LNCaP clone FGC (cell line): ENCODE measurements at places on chromosomes 1 and 21.

DNA sequence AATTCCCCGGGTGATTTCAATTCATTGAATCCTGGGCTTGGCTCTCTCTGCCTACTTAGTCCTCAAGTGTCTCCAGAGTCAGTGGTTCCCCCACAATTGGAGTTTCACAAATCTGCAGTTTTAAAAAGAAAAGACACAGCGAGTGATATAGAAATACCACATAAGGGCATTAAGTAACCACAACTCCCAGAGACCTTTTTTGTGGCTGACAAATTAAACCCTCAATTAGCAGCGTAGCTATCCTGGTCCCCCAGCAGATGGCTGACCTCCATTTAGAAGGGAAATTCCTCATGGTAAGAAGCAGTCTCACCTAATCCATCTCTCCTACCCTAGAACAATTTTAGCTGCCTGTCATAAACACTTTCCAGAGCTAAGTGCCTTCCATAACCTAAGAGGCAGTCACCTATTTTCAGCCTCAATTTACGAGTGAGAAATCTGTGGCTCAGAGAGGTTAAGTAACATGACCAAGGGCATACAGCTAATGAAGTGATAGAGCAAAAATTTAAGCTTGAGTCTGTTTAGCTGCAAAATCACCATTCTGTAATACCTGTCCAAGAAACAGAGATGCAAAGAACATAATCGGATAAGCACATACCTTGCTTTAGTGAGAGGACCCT lies 56.0 kb upstream of the NBPF3 start:
- no peak for DNase-seq

- DNase-seq = no peak
These were observed 57.4 kb downstream of the TIAM1 start for GRCh38 chr21:31286621-31287020.

- DNase-seq = peak; percentile 56
These were observed 80.2 kb downstream of the NTMT2 start for GRCh38 chr1:170225781-170226530.

GRCh38 chr1:210617293-210617692 lies 288.6 kb downstream of the HHAT start:
- DNase-seq = no peak

DNA sequence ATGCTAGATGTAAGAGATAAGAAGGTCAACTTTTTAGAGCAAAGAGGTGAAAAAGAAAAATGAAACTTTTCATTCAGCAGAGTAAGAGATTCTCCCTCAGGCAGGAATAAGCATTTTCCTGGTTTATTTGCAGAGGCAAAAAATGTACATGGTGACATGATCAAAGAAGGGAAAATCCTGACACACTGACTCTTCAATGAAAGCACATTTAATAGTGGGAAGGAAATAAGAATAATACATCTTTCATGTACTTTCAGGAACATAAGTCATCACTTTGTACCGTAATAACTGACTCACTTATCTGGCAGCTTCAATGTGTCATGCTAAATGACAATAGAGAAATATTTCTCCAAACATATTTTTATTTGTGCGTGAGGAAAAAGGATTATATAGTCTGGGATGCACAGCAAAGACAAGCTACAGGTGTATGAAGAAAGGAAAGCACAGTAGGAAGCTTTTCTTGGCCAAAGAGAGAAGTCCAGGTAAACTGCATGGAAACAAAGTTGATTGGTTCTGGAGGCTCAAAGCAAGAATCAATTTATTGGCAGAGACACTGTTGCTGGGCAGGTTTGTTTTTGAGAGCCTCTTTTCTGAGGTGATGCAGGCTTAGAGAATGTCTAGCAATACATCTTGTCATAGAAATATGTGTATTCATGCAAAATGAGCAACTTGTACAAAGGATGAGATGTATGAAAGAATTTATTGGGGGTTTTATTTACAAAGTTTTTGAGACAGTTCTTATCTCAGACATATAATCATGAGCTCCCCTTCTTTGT lies 1409.0 kb downstream of the PLA2G4A start:
- no peak for DNase-seq

- DNase-seq = peak; percentile 33
These were observed 29.1 kb upstream of the IFNGR2 start for GRCh38 chr21:33374080-33374449.

DNA sequence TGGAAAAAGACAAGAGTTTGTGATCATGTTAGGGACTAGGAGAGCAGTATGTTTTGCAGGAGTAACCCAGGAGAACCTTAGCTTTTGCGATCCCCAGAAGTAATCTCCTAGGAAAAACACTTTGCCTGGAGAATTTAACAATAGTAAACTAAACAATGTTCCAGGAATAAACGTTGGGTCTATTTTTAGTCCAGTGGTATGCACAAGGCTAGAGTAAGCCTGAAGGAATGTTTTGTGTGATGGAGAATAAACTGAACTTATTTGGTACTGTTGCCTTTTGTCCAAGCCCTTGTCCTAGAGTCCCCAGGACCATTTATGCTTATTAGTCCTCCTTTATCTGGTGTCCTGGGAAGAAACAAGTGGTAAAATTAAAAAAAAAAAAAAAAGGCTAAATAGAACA lies 28.7 kb upstream of the RGS5 start:
- DNase-seq = no peak

GRCh38 chr1:218482683-218483082 lies 137.5 kb downstream of the TGFB2 start:
- DNase-seq = no peak

- DNase-seq = no peak
These were observed 550 bp downstream of the TRIM33 start for GRCh38 chr1:114510274-114511031.

GRCh38 chr21:18716578-18717138 lies 313.1 kb upstream of the TMPRSS15 start:
- peak; percentile 11 for DNase-seq
